ENCODE measurements at places on chromosomes 11 and 22.
A peak's percentile ranks its signal among the peaks of the same experiment; 100 is the strongest.

DNA sequence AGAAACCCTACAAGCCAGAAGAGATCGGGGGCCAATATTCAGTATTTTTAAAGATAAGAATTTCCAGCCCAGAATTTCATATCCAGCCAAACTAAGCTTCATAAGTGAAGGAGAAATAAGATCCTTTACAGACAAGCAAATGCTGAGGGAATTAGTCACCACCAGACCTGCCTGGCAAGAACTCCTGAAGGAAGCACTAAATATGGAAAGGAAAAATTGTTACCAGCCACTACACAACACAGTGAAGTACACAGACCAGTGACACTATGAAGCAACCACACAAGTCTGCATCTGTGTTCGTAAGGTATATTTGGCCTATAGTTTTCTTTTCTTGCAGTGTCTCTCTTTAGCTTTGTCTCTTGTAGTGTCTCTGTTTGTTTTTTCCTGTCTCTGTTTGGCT lies 29.0 kb downstream of the TMEM225 start:
- no peak for DNase-seq

DNA sequence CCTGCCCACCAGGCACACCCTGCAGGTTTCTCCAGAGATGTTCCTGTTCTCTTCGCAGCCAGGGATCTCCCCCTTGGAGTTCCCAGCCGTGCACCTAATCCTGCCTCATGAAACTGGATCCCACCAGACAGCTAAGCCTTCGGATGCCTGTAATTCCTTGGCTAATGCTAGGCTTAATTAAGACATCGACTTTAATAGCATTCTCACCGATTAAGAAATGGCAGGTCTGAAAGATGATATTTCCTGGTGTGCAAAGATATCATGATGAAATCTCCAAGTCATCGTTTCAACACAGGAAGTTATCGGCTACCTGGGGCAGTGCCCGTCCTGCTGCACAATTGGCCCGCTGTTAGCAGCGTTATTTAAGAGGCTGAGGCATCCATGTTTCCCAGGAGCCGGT lies 41.5 kb upstream of the CCND1 start:
- no peak for DNase-seq

DNA sequence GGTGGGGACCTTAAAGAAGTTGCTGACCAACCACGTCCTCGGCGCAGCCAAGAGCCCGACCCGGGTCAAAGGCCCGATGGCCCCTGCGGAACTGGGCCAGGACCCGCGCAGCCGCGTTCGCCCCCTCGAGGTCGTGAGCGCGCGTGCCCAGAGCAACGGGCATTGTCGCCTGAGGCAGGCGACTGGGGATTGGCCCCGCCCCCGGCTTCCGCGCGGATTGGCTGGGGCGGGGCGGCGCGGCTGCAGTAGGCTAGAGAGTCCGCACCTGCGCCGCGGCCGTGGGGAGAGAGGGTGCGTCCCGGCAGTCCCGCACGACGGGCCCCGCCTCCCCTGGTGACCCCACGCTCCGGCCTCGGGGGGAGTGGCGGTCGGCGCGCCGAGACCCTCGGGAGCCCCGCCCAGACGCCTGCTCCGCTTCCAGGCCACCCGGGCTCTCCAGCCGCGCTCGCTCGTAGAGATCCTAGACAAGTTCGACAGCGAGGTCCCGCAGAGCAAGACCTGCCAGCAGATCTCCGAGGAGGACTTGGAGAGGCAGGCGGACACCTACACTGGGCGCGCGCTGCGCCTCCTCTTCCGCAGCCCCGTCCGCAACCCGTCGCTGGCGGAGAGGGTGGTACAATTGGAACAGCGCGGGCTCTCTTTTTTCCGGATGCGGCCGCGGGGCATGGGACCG lies 8.3 kb upstream of the PPIL2 start:
- DNase-seq = peak; percentile 93

GRCh38 chr11:75326439-75326810 lies 25.0 kb downstream of the ARRB1 start:
- DNase-seq = peak; percentile 74

- DNase-seq = no peak
Observed at GRCh38 chr11:119684361-119685110, 44.5 kb downstream of the NECTIN1 start.

DNA sequence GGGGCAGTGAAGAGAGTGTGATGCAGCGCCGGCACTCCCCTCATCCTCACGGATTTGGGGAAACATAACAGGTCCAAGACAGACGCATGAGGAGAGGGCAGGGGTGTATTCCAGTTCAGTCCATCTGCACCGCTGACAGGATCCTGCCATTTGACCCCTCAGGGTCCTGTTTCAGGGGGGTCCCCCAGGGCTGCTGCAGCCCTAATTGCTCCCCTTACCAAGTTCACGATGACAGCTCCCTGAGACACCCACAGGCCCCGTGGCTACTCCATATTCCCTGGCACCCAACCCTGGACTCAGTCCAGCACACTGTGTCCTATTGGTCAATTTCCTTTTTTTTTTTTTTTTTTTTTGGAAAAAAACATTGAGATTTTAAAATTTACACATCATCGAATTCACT lies 41.5 kb downstream of the SHANK2 start:
- no peak for DNase-seq

GRCh38 chr22:18909556-18909955 lies 3.4 kb downstream of the DGCR6 start:
- no peak for DNase-seq

- DNase-seq = no peak
Observed at GRCh38 chr11:128691802-128692752, 1.8 kb upstream of the FLI1 start.

DNA sequence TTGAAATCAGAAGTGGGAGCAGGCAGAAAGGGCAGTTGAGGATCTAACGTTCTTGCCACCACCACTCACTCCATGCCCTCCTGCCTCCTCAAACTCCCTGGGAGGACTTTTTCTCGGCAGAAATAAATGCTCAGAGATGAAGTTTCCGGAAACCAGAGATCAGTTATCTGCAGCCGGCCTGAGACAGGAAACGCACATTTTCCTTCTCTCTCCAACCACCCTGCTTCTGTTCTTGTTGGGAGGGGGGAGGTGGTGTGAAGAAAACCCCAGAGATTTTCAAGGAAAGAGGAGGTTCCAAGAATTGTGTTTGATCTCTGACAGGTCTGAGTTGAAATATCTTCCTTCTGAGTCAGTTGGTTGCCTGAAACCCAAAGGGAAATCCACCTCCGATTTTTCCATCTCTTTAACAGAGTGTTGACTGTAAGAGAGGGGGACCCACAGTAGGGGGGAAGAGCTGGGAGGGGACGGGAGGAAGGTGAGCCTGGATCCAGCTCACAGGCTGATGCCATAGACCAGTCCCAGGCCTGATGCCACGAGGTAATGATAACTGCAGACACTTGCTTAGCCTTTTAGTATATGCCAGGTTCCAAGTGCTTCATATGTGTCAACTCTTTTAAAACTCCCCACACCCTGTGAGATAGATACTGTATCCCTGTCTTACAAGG lies 100.8 kb downstream of the TRAF6 start:
- DNase-seq = peak; percentile 75

DNA sequence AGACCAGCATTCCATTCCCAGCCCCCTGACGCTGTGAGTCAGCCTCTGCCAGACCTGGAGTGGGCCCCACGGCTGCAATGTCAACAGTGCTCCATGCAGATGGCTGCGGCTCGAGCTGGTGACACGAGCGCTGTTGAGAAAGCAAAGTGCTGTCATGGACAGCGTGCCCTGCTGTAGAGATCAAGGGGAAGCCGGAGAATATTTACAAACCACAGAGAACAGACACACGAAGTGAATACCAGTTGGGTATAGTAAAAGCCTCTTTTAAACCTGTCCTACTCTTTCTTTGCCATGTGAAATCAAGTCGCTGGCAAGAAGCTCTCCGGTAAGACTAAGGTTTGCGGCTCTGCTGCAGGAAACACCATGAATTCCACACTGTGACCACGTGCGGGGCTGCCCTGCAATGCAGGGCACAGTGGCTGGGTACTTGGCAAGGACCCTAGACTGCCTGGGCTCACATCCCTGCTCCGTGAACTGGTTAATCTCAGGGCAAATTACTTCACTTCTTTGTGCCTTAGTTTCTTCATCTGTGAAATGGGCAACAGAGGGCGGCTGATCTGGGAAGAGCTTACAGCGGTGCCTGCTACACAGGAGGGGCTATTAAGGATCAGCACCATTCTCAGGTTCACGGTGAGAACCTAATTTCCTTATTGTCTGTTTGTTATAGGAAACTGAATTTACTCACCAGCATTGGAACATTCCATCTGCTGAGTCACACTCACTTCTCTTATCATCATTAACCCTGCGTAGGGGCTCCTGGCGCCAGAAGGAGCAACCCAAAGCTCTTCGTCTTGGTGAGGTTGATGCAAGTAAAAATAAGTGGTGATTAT lies 27.8 kb upstream of the ELFN2 start:
- no peak for DNase-seq

- no peak for DNase-seq
Observed at GRCh38 chr22:47034076-47034808, 271.8 kb downstream of the TBC1D22A start.

- DNase-seq = peak; percentile 82
Observed at GRCh38 chr11:117950301-117950700, 21.1 kb upstream of the TMPRSS13 start.

DNA sequence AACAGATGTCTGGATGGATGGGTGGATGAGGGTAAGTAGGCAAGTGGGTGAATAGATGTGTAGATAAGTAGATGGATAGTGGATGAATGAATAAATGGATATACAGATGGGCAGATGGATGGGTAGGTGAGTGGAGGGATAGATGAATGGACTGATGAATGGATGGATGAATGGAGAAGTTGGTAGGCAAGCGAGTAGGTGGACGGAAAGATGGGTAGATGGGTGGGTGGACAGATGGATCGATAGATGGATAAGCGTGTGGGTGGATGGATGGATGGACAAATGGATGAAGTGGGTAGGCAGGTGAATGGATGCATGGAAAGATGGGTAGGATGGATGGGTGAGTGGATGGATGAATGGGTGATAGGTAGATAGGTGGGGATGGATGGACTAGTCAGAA lies 393.2 kb downstream of the SHANK2 start:
- no peak for DNase-seq

DNA sequence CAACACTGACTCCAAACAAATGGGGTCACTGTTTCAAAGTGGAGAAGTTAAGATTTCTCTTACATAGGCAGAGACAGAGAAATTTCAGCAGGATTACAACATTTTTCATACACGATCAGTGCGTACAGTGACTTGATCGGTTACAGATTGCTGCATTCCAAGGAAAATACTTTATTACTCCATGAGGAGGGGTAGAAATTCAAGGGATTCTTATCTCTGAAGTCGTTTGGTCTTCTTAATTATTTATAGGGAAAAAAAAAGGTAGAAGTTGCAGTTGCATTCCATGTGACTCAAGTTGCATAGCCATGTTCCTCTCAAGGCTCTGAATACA lies 10.7 kb upstream of the SMIM38 start:
- no peak for DNase-seq

- no peak for DNase-seq
Observed at GRCh38 chr22:37808294-37808657, 542 bp downstream of the GCAT start.

DNA sequence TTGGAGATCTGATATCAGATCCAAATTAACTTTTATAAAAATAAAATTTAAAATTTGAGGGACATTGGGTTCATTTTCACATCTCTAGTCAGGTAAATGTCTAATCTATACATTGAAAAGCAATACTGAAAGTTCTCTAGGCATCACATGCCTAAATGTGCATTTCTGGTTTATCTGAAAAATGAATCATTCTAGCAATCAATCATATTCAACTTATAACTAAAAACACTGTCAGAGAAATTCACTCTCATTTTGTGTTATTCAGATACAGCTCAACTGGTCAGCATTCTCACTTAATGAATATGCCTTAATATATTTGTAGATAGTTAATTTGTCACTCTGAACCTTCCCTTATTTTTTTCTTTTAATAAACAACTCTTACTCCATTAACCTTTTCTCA lies 243.2 kb downstream of the CASP12 start:
- no peak for DNase-seq

GRCh38 chr11:35907648-35908431 lies 36.0 kb upstream of the LDLRAD3 start:
- DNase-seq = no peak

- no peak for DNase-seq
Observed at GRCh38 chr11:130731401-130731800, 184.9 kb downstream of the SNX19 start.

DNA sequence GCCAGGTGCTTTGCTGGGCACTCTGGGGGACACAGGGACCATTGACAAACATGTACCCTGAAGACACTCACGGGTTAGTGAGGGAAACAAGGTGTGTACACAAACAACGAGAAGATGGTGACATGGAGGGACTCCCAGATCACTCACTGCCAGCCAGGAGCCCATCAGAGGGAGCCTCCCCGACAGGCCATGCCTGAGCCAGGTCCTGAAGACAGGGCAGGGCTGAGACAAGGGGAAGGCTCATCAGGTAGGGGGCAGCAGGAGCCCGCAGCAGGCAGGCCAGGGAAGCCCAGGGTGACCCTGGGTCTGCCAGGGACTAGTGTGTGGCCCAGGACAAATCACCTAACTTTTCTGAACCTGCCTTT lies 127.9 kb downstream of the BUD13 start:
- DNase-seq = no peak

GRCh38 chr11:1308743-1309497 lies 512 bp downstream of the TOLLIP start:
- DNase-seq = no peak

- DNase-seq = no peak
Observed at GRCh38 chr11:118634431-118635236, 27.2 kb downstream of the PHLDB1 start.

- DNase-seq = no peak
Observed at GRCh38 chr11:76793391-76794291, 10.5 kb downstream of the TSKU start.

- DNase-seq = no peak
Observed at GRCh38 chr11:78158987-78159652, 19.7 kb upstream of the ALG8 start.

- no peak for DNase-seq
Observed at GRCh38 chr11:5174934-5175333, 20.4 kb upstream of the OR52A1 start.
